HFFc6 (cell line): ENCODE measurements at places on chromosomes 2 and 18. TPM values are rescaled to one million over a fixed set of nuclear protein-coding genes. Genes with fewer than 3 reads are reported as not detected.

DNA sequence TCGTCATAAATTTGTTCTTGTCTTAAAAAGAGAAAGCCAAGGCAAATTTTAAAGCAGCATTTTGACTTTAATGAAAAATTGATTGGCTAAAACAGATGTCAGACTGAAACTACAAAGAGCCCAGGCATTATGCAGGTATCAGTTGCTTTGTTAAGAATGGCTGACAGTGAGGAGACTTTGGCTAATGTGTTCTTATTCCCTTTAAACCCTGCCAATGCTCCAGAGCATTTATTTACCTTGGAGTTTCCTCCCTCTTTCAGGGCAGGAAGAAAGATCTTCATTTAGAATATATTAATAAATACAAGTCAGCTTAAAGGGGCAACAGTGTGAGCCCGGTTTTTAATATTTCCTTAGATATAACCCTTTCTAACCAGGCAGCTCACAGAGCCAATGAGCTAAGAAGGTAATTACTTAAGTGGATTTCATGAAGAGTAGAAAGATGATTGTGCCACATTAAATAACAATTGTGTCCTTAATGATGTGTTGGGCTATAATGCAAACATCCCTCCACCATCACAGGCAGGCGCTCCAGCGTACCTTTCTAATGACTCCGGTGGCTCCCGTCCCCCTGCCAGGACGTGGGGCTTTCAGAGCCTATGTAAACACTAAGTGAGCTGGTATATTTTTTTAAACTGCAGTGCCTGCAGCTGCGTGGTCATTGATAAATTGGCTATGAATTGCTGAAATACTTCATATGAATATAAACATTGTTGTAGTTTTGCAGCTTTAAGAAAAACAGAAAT is 349.4 kb upstream of the POU3F3 start:
- no peak for DNase-seq

DNA sequence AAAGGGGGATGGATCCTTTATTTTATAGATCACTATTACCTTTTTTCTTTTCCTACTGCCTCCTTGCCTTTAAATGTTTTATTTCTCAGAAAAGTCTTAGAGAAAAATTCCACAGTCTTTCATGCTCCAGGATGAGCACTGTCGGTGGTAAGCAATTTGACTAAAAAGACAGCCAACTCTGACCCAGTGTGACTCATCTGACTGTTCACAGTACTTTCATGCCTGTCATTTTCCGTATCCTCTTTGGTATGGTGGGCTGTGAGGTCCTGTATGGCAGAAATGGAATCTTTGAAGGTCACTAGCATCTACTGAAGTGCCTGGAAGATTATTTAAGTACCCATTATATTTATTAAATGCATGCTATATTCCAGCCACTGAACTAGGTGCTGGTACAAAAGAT is 2.1 kb upstream of the RFTN2 start:
- peak; percentile 30 for DNase-seq

GRCh38 chr2:1556776-1557466 is 143.7 kb downstream of the TPO start:
- peak; percentile 91 for DNase-seq

GRCh38 chr18:38993342-38993741 is 1427.7 kb upstream of the CELF4 start:
- no peak for DNase-seq

DNA sequence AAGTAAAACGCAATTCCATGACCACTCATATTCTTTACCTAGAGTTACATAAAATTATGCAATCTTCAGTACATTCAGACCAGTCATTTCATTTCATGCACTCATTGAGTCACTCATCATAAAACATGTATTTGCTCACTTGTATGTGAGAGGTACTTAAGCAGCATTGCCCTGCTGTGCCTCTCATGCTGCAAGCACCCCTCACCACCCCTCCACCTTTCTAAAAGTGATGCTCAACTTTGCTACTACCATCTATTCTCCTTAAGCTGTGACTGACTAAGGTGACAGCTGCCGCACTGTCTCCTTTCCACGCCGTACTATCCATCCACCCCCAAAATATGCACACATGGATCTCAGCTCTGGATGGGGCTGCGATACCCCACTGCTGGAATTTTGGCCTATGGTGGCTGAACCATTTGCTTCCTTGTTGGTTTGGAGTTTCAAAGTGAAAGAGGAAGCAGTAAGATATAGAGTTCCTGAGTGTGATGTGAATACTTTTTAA is 7.2 kb downstream of the ARHGAP25 start:
- no peak for DNase-seq

VWA3B gene
- not detected in 3 replicates for total RNA-seq

LBX2 gene
- total RNA-seq: 0.53 to 1.4 TPM (median 0.60 TPM) in 3 replicates

DNAH7 gene
- 0.27 to 0.41 TPM in 2 of 3 replicates, not detected in the other for total RNA-seq

B3GNT7 gene
- total RNA-seq: 0.10 to 0.15 TPM in 2 of 3 replicates, not detected in the other

ESPNL gene
- total RNA-seq: 1.5 to 3.9 TPM (median 1.6 TPM) in 3 replicates
